ENCODE measurements at places on chromosomes 11 and 22.

GRCh38 chr22:22248878-22249277 is 4.3 kb downstream of the VPREB1 start:
- DNase-seq = no peak

- no peak for DNase-seq
Observed at GRCh38 chr11:116581349-116581748, 191.4 kb downstream of the BUD13 start.

DNA sequence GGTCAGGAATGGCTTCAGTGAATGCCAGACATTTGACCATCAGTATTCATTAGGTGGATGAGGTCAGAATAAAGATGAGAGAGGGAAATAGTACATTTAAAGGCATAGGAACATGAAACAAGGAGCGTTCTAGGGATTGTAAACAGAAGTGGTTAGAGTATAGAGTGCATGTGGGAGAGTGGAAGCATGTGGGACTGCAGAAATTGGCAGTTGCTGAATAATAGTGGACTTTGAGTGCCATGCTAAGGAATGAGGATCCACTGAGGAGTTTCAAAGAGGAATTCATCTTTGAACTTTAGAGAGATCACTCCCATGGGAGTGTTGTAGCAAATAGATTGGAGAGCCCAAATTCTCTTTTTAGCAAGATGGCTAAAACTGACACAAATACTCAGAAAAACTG is 7.9 kb downstream of the RNF169 start:
- DNase-seq = no peak

DNA sequence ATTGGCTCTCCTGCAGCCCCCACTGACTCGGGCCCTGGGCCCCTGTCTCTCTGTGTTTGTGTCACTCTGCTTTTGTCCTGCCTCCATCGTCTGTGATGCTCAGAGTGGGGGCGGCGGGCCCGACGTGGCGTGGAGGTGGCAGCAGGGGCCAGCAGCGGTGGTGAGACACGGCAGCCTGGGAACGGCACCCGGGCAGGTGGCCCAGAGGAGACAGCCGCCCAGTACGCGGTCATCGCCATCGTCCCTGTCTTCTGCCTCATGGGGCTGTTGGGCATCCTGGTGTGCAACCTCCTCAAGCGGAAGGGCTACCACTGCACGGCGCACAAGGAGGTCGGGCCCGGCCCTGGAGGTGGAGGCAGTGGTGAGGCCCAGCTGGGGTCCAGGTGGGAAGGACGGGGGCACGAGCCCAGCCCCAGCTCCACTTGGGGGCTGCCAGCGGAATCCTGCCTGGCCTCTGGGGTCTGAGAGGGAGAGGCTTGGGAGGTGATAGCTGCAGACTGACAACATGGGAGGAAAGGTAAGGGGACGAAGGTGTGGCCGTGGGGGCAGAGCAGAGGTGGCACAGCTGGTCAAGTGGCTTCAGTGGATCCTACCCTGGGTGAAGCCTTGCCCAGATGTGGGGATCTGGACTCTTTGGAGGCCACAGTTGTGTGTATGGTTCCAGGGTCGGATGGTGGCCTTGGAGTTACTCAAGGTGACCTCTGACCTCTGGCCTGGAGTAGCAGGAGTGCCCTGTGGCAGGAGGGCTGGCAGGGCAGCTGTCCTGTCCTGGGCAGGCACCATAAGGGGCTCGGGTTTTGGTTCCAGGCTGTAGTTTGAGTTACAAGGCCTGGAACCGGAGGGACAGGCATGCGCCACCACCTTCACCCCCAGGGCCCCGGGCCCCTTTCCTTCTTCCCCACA is 16.2 kb downstream of the RELT start:
- no peak for DNase-seq

GRCh38 chr11:61147791-61148620 is 13.2 kb downstream of the VPS37C start:
- no peak for DNase-seq

DNA sequence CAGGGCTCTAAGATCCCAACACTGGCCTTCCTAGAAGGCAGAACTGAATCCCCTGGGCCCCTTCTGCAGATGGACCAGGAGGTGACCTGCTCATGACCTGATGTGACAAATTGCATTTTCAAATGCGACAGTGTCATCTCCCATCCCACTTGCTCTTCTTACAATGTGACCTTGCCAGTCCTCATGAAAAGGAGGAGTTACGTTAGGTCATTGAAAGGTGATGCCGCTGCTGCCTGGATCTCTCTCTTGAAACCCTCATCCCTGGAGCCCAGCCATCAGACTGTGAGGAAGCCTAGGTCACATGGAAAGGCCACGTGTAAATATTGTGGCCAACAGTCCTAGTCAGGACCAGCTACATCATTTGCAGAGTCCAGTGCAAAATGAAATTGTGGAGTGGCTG is 5.7 kb upstream of the C1QTNF4 start:
- DNase-seq = no peak

DNA sequence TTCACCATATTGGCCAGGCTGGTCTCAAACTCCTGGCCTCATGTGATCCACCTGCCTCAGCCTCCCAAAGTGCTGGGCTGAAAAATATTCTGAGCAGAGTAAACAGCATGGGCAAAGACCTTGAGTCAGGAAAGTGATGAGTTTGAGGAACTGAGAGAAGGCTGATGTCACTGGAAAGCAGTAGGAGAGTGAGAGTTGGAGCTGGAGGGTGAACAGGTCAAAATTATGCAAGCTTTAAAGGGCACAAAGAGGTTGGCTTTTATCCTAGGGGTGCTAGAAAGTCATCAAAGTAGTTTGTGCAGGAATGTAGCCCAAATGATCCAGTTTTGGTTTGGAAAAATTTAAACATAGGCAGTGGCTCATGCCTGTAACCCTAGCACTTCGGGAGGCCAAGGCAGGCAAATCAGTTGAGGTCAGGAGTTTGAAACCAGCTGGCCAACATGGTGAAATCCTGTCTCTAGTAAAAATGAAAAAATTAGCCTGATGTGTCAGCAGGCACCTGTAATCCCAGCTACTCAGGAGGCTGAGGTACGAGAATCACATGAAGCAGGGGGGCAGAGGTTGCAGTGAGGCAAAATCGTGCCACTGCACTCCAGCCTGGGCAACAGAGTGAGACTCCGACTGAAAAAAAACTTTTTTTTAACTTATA is 44.7 kb upstream of the CXCR5 start:
- DNase-seq = no peak

DNA sequence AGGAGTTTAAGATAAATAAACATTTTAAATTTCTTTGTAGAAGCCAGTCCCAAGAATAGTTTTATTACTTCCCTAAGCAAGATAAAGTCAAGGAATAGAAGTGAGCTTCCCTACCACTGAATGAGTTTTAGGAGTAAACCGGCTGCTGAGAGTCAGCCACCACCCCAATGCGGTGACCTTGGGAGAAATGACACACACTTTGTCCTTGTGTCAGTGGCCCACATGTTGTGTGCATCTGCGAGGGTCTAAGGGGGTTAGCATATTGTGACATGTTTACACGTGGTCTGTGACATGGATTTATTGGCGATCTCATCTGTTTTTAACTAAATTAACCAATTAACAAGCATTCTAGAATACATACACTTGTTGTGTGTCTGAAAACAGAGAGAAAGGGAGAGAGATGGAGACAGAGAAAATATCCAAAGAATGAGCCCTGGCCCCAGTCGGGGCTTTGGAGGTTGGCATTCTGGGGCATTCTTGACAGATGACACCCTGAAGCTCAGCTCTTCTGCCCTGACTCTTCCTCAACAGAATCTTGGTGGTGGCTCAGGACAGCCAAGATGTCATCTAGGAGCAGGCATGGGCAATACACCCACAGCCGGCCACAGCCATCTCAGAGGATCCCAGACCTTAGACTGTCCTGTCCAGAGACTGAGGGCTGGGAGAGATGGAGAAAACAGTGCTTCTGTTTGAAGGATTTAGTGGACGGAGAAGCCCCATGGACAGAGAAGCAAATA is 29.7 kb upstream of the TMPRSS4 start:
- no peak for DNase-seq

- no peak for DNase-seq
Observed at GRCh38 chr11:77517753-77518152, 43.9 kb upstream of the PAK1 start.

GRCh38 chr11:128497061-128497775 is 90.1 kb downstream of the ETS1 start:
- no peak for DNase-seq

GRCh38 chr22:22770280-22770871 is 117.2 kb upstream of the IGLL5 start:
- DNase-seq = no peak

DNA sequence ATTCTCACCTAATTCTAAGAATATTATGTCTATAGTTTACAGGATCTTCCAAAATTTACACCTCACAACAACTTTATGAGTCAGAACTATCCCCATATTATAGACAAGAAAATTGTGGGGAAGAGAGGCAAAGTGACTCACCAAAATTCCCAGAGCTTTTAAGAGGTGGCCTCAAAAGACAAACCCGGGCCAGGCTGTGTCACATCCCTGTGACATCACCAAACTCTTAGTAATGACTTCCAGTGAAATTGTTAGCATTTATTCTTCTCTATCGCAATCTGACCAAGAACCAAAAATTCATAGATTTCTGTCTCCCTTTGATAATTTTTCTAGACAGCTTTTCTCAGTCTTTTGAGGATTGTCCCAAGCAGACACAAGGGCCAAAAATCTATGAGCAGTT is 134.3 kb downstream of the SNX19 start:
- no peak for DNase-seq

DNA sequence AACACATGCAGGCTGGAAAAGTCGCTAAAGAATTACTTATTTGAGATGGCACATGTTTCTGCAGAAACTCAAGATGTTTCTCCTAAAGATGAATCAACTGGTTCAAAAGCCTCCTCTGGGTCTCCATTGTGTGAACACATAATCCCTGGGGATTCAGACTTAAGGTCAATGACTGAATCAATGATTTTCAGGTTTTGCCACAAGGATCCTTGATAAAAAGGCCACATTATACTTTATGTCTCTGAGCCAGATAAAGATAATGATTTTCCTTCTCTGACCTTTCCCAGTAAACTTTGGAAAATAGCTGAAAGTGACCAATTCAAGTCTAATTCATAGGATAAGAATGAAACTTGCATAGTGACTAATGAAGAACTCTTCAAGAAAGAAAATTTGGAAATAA is 2.3 kb upstream of the XKR3 start:
- no peak for DNase-seq

GRCh38 chr11:121082670-121083069 is 18.4 kb upstream of the TECTA start:
- DNase-seq = no peak

GRCh38 chr11:125381499-125382044 is 114.5 kb downstream of the FEZ1 start:
- DNase-seq = no peak

DNA sequence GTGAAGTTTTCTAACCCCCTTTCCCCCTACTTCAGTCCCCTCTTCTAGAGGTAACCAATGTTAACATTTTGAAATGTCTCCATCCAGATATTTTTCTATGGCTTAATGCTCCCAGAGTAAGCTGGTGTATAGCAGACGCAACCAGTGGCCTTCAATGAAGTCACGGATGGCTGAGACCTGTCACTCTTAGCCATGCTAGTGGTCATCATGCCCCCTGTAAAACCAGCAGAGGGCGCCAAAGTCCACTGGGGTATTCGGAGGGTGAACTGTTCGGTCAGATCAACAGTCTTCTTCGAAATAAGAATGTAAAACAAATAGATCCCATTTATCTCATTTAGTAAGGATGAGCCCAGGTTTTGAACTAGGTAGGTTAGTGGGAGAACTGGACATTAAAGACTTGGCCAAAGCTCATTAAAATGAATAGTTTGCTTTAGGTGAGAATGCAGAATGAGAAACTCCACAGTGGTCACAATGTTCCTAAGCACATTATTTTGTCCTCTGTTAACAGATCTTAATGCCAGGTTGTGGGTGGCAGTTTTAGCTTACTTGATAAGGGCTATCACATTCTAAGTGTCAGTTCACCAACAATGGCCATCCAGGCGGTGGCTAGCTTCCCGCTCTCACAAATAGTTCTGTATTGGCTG is 8.6 kb upstream of the MMP8 start:
- DNase-seq = no peak

DNA sequence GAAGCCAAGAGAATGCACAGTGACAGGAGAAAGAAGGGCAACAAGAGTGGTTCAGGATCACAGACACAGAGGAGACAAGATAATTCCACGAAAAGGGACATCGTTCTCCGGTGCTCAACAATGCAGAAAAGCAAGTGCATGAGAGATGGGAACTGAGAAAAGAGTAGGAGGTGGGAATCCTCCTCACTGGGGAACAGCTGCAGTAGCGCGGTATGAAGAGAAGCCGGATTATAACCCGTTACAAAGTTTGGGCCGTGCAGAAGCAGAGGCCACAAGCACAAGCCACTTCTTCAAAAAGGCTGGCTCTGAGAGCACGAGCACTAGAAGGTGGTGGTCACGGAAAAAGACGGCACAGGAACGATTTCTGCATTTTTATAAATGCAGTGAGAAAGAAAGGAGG is 114.2 kb upstream of the BID start:
- DNase-seq = no peak

- no peak for DNase-seq
Observed at GRCh38 chr11:64762674-64763525, 3.1 kb upstream of the PYGM start.

DNA sequence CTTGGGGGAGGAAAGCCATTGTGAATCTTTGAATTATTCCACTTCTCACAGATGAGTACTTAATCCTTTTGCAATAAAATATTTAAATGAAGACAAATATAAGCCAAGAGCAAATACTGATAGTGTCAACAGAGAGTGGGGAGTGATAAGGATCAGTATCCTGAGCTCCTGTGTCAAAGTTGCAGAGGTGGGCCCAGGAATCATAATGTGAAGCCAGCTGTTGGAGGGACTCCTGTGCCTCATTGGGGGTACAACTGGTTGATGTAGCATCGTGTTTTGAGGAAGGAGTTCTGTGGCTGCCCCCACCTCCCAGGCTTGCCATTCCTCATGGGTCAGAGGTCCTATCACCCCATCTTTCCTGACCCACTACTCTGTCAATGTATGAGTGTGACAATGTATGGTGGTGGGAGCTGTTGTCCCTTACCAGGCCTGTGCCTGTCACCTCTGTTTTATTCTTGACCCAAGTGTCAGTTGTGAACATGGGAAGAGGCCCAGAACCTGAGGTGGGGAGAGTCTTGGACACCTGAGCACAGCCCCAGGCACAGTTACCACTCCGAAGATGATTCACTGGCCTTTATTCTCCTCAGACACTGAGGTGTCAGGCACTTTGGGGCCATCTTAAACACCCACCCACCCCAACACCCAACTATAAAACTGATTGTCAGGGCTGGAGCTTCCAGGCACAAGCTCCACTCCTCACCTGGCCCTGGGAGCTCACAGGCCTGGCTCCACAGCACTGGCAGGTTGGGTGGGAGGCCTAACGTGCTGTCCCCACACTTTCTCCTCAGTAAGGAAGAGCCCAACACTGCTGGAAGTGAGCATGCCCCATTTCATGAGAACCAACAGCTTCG is 38.4 kb downstream of the KCNQ1OT1 start:
- no peak for DNase-seq

DNA sequence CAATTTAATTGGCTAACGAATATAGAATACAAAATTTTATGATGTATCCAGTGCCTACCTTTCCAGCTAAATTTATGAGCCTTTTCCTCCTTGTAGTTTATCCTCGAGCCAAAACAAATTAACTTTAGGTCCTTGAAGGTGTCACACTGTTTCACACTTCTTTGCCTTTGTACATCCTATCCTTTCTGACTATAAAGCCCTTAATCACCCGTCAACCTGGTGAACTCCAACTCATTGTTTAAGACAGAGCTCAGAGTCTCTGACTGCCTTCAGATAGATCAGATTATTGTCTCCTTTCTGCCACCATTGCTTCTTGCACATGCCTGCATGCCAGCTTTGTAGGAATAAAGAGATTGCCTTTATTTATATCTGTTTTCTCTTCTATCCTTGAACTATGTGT is 58.8 kb downstream of the CNTN5 start:
- DNase-seq = no peak

- DNase-seq = no peak
Observed at GRCh38 chr11:3995949-3996554, 98.5 kb upstream of the RRM1 start.
